ENCODE measurements at places on chromosomes 11 and 22.

DNA sequence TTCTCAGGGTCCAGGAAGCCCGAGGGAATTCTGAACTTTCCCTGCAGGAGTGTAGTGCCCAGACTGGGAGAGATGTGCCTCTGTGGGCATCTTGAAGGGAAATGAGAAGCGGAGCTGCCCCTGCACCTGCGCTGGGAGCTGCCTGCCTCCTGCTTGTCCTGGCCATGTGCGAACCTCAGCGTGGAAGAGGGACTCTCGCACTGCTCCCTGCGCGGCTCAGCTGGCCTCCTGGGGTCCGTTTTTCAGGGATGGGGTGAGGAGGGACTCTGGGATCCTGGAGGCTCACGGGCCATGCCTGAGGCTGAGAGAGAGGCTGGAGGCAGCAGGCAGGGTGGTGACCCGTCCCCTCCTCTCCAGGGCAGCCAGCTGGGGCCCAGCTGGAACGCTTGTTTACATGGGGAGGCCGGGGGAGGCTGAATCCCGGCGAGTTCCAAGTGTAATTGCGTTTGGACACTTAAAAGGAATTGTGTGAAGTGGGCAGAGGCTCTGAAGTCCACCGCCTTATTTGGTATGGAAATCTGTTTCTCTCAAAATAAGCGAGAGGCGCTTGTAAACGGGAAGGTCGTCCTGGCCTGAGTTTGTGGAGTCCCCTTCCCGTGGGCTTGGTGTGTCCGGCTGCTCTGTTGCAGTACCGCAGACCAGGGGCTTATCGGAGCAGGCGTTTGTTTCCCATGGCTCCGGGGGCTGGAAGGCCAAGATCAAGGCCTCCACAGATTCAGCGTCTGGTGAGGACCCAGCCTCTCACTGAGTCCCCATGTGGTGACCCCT, 1.2 kb upstream of the MRGPRF start:
- DNase-seq: no peak

- DNase-seq: no peak
These were observed 38.7 kb downstream of the PAX6 start for GRCh38 chr11:31772412-31772811.

GRCh38 chr11:131584785-131585592, 214.6 kb downstream of the NTM start:
- DNase-seq: no peak

DNA sequence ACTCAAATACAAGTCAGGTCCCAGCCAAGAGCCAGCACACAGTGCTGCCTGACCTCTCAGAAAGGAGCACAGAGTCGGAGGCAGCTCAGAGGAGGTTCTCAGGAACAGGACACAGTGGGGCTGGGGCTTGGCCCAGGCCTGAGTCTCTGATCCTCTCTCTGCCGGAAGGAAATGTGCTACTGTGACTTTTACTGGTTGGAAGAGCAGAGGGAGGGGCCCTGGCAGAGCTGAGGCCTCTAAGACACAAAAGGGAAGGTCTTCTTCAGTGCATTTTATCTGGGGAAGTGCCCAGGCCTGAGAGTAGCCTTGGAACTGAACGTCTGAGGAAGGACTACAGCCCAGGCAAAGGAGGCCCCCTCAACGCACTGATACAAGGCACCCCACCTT, 16.2 kb upstream of the CASTOR1 start:
- no peak for DNase-seq

DNA sequence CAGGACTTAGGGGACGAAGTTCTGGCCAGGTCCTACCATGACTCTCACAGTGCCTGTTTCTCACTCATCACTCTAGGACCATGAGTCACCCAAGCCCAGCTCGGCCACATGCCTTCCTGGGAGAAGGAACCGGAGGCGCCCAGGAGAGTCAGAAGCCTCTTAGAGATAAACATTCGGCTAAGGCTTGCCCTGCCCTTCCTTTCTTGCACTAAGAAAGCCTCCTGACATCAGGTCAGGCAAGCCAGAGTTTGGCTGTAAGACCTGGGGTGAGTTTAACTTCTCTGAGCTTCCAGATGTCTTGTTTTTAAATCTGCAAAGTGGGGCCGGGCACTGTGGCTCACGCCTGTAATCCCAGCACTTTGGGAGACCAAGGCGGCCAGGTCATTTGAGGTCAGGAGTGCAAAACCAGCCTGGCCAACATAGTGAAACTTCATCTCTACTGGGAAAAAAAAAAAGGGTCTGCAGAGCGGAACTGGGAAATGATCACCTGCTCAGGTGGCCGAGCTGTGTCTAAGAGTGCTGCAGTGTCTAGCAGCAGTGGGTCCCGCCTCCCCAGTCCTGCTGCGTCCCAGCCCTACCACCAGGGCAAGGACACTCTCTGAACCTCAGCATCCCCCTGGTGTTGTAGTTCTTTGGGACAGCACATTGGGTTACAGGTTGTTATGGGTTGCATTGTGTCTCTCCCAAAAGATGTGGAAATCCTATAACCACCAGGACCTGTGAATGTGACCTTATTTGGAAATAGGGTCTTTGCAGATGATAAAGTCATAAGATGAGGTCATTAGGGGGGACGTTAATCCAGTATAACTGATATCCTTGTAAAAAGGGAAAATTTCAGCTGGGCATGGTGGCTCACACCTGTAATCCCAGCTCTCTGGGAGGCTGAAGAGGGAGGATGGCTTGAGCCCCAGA, 1.8 kb upstream of the CARS1 start:
- no peak for DNase-seq

GRCh38 chr11:7484645-7485044, 661 bp upstream of the OLFML1 start:
- no peak for DNase-seq

- DNase-seq: no peak
These were observed 515.1 kb downstream of the TBC1D22A start for GRCh38 chr22:47277531-47277930.

DNA sequence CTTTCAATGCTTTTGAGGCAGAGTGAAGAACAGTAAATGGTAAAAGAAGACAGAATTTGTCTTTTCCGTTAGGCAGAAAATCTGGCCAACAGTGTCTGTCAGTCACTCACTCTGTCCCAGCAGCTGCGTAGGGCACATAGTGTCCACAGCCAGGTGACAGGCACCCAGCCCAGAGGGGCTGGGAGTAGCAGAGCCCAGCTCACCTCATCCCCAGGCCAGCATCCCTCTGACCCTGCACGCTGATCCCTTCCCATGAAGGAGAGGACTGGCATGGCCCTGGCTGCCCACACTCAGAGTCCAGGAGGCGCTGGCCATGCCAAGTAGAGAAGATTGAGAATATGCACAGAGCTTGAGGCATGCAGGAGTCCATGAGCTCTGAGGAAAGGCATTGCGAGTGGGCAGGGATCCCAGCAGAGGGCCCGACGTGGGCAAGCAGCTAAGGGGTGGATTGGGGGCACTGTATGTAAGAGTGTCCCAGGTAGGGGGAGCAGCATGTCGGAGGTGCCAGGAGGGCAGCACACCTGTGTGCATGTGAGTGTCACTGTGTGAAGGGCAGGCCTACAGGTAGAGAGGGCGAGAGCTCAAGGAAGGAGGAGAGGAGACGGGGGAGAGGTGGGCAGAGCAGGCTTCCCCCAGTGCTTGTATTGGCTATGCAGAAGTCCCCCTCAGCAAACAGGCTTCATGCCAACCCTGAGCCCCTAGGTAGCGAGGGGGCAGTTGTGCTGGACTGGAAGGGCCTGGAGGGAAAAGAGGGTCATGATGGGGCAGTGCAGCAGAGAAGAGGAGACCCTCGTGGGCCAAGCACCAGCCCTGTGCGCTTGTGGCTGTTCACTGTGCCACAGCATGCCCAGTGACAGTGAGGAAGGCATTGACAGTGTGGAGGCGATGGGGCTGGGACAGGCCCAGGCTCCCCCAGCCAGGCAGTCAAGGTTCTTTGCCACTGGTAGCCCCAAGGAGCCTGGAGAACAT, 133.8 kb downstream of the OSBP2 start:
- no peak for DNase-seq

GRCh38 chr22:39003165-39003638, 10.9 kb upstream of the APOBEC3C start:
- DNase-seq: peak; percentile 52

DNA sequence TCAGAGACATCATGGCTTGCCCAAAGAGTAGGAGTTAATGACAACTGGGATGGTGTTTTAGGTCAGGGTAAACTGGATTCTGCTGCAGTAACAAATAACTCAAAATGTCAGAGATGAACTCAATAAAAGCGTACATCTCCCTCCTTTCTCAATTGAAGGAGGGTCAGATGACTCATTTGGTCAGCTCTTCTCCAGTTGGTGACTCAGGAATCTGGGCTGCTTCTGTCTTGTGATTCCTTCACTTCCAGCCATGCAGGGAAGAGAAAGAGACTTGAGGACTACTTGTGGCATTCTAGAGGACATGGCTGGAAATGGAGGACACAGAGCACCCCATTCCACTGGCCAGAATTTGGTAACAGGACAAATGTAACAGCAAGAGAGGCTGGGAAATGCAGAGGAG, 3.2 kb upstream of the SYT13 start:
- no peak for DNase-seq

DNA sequence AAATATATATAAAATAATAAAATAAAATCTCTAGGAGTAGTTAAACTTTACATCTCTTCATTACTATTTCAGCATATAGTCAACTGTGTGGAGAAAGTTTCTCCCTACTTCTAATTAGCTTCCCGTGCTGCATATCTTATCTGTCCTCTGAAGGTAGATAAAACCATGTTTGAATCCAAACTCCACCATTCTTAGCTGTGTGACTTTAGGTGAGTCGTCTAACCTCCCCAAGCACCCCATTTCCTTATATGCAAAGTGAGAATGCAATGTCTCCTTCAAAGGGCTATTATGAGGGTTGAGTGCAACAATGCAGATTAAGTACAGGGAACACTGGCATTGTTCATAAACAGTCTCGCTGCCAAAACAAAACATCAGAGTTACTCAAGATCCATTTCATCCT, 80.8 kb upstream of the DRD2 start:
- no peak for DNase-seq

- no peak for DNase-seq
These were observed 20.1 kb downstream of the CELSR1 start for GRCh38 chr22:46517255-46517761.

DNA sequence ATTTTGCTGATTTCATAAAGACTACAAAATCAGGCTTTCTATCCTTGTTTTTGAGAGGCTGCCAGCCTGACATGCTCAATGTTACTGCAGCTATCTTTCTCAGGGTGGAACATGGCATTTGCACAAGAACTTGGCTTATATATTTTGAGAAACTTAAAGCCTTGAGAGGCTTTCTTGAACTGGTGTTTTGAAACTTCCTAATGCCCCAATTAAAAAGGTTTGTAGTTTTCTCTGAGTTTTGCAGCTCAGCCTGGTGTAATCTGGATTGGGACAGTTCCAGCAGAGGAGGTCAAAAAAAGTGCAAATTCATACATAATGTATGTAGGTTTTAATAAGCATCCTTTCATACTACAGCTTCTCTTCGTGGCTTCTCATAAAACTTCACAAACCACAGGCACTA, 223.4 kb downstream of the FAM76B start:
- no peak for DNase-seq

DNA sequence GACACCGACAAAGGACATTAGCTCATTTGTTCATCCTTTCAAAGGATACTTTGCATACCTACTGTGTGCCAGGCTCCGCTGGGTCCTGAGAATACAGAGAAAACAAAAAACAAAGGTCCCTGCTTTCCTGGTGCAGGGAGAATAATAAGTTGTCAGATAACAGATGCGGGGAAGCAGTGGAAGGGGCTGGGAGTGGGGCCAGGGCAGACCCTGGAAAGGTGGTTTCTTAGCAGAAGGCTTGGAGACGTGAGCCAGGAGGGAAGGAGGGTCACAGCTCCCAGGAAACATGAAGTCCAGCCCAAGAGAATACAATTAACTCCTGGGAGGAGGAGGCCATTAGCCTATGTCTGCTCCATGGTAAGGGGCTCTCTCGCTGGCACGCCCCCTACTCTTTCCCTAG, 9.8 kb upstream of the ANO1 start:
- DNase-seq: no peak

DNA sequence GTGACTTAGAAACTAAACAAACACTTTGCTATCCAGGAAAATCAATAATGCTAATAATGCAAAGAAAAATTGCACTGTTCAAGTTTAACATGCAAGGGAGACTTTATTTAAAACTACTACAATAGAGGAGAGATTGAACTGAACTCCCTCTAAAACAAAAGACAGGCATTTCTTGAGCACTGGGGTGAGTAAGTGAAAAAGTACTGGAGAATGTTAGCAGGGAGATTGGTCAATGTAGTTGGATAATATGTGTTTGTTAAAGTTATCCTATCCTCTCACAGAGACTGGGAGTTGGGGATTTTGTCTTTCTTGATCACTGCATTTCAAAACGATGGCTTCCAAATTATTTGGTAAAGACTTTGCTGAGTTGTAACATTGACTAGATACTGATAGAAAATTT, 77.6 kb downstream of the LUZP2 start:
- no peak for DNase-seq

Data from stimulated activated CD8-positive, alpha-beta memory T cell treated with anti-CD3 and anti-CD28 coated beads, Interleukin-7, amount 100 ng/mL, for 1 hour (primary cell).